ENCODE measurements at places on chromosomes 12 and 14.

DNA sequence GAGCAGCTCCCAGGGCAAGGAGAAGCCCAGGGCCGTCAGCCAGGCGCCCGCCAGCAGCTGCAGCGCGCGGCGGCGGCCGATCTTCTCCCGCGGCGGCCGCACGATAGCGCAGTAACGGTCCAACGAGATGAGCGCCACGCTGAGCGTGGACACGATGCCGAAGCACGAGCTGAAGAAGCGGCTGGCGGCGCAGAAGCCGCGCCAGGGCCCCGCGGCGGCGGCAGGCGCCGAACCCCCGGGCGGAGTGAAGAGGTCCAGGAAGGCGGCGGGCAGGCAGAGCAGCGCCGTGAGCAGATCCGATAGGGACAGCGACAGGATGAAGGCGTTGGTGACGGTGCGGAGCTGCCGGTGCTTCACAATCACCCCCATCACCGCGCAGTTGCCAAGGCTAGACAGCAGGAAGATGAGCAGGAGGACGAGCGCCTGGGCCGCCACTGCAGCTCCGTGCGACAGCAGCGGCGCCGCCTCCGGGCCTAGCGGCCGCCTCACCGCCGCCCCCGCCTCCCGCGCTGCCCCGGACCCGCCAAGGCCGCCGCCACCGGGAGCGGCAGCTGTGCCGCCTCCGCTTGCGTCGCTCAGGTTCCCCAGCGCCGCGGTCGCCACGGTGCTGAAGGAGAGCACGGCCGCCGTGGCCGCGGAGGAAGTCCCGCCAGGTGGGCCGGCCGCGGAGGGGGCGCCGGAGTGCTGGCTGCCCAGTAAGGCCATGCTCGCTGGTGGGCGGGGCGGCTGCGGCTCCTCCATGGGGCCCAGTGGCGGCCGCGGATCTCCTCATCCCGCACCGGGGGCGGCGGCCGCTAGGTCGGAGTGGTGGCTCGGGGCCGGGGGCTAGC is 479 bp downstream of the GPR135 start:
- peak; percentile 57 for DNase-seq

DNA sequence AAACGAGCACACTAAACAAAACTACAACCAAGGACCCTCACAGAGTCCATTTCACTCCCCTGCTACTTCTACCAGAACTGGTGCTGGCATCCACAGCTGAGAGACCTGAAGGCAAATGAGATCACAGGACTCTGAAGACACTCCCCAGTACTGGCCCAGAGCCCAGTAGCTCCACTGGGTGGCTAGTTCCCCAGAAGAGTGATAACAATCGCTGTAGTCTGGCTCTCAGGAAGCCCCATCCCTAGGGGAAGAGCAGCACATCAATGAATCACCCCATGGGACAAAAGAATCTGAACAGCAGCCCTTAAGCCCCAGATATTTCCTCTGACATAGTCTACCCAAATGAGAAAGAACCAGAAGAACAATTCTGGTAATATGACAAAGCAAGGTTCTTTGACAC is 190.7 kb upstream of the BMP4 start:
- no peak for DNase-seq

DNA sequence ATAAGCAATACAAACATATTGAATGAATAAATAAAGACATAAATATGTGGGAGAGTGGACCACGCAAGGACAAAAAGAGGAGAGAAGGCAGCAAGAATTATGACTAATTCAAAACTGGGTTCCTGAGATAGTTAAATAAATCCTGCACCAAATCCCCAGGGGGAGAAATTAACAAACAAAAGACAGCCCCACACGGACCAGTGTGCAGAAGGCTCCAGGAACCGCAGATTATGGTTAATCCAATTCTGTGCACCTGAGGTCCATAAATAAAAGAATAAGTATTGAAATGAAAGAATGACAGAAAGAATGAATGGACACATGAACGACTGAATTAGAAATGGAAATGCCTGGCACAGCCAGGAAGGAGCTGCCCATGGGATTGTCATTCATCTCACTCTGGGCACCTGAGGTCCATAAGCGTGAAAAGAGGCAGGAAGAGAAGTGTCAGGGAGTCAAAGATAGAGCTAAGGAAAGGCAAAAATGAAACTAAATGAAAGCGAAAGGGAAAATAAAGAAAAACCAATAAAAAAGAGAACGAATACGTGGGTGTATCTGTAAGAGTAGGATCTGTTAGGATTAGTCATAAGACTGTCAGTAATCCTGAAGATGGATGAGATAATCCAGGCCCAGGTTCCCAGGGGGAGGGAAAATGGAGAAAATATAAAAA is 23.3 kb downstream of the MEG3 start:
- no peak for DNase-seq

GRCh38 chr12:114945351-114945750 is 261.4 kb upstream of the TBX3 start:
- DNase-seq = no peak

GRCh38 chr12:94618995-94619695 is 31.2 kb downstream of the TMCC3 start:
- no peak for DNase-seq

DNA sequence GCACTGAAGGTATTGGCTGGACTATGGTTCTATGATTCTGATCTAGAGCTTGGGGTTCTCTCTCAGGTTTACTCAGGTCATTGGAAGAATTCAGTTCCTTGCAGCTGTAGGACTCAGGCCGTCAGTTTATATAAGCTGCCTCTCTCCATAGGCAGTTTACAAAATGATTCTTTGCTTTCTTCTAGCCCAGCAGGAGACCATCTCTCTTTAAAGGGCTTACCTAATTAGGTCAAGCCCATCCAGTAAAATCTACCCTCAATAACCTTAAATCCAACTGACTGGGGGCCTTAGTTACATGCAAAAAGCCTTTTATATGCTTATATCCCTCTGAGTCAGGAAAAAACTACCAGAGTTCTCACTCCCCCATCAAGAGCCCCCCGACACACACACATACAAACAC is 80.5 kb upstream of the GARIN6 start:
- no peak for DNase-seq

- DNase-seq = no peak
Observed at GRCh38 chr12:31363416-31363809, 37.5 kb upstream of the SINHCAF start.

DNA sequence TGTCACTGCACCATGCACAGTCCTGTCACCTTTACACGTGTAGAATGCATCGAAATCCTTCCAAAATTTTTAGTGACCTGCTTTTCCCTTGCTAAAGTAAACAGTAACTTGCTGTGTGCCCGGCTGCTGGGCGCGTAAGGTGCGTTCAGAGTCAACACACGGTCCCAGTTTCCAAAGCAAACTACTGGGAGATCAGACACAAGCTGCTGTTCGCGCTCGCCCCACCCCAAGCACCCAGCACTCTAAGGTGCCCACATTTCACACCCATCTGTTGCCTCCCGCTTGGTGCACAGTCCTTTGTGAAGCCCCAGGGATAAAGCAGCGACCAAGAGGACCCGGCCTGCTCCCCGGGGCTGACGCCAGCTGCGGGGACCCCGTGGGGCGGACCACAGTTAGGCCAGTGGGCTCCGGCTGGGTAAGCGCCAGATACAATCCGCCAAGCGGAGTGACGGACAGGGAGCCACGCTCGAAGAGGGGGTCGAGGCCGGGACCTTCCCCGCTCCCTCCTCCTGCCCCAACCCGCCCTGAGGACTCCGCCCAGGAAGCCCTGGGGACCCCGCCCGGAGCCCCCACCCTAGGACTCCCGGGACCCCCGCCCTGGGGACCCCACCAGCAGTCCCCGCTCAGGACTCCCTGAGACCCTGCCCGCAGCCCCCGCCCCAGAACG is 633 bp downstream of the STX2 start:
- no peak for DNase-seq

DNA sequence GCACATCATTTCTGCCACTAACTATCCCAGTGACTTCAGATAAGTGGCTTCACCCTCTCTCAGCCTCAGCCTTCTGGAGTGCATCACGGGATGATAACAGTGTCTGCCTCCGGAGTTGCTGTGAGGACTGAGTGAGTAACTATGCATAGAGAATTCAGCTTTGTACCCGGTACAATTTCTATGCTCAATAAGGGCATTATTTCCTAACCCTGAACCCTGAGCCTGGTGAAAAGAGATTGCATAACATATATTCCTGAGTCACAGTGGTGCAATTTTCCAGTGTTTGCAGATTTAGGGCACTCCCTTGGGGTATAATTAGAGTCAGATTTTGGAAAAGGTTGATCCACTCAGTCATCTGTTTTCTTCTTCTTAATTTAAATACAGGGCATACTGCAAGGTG is 181.1 kb downstream of the PTPN11 start:
- no peak for DNase-seq

DNA sequence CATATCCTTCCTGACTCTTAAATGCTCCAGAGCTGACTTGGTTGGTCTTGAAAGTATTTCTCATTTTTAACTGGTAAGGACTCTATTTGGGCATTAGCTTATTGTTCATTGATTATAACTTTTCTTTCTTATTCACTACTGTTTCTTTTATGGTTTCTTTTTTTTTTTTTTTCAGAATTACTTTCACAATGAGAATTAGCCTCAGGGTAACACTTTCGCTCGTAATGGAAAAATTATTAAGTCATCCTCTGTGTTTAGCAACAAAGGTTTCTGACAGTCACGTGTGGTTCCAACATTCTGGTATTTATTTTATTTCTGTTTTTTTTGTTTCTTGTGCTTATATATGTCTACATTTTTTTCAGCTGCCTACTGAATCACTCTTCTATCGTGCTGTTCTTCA is 80.0 kb downstream of the METTL25 start:
- DNase-seq = no peak

DNA sequence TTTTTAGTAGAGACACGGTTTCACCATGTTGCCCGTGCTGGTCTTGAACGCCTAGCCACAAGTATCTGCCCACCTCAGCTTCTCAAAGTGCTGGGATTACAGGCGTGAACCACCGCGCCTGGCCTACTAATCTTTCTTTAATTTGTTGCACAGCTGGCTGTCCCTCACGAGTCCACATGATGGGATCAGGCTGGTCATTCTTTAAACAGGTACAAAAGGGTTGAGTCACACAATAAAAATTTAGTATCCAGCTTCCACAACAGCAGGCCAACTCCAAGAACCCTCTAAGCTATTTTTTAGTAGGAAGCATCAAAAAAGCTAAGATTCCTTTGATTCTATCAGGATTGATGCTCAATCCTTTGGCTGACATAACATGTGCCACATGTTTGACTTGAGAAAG is 17.8 kb downstream of the SINHCAF start:
- DNase-seq = no peak

GRCh38 chr12:24952389-24952788 is 3.5 kb upstream of the BCAT1 start:
- no peak for DNase-seq

DNA sequence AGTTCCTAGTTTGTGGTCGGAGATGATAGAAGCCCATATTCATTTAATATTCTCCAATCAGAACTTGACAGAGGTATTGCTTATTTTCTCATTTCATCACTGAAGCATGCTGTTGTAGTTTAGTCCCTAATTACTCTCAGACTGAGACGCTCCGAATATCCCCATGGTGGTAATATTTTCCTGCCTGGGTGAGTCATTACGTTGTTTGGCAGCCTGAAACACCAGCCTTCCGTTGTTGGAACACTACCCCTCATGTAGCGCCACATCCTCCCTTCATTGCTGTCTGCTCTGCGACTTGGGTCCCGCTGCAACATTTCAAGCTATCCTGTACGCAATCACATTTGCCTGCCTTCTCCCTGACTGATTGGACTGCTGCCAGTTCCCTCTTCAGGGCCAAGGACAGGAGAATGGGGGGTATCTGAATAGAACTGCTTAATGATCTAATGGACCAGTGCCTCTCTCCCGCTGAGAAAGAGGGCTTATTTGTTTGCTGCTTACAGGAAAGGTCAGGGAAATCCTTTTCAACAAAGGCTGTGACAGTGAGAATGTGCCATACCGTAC is 369.1 kb downstream of the NPAS3 start:
- DNase-seq = peak; percentile 32

DNA sequence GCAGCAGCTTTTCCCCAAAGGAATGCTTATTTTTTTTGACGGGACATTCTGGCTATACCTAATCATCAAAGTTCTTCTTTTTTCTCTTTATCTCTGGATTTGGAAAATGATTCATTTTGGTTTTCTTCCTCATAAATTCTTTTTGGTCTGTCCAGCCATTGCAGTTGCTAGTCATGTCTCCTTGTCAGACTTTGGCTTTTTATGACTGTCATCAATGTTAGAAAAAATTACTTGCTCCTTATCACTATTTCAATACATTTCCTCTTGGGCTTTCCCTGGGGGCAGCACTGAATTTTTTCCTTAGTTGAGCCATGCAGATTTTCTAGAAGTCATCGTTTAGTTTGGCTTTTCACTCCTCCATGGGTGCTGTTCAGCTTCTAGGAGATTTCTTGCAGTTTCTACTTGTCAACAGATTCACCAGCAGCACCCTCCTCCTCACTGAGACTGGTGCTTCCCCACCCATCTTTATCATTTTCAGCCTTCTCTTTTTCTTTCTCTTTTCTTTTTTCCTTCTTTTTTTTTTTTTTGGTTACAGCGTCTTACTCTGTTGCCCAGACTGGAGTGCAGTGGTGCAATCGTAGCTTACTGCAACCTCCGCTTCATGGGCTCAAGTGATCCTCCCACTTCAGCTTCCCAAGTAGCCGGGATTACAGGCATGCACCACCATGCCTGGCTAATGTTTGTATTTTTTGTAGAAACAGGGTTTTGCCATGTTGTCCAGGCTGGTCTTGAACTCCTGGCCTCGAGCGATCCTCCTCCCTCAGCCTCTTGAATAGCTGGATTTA is 5.2 kb downstream of the ADIPOR2 start:
- DNase-seq = no peak

DNA sequence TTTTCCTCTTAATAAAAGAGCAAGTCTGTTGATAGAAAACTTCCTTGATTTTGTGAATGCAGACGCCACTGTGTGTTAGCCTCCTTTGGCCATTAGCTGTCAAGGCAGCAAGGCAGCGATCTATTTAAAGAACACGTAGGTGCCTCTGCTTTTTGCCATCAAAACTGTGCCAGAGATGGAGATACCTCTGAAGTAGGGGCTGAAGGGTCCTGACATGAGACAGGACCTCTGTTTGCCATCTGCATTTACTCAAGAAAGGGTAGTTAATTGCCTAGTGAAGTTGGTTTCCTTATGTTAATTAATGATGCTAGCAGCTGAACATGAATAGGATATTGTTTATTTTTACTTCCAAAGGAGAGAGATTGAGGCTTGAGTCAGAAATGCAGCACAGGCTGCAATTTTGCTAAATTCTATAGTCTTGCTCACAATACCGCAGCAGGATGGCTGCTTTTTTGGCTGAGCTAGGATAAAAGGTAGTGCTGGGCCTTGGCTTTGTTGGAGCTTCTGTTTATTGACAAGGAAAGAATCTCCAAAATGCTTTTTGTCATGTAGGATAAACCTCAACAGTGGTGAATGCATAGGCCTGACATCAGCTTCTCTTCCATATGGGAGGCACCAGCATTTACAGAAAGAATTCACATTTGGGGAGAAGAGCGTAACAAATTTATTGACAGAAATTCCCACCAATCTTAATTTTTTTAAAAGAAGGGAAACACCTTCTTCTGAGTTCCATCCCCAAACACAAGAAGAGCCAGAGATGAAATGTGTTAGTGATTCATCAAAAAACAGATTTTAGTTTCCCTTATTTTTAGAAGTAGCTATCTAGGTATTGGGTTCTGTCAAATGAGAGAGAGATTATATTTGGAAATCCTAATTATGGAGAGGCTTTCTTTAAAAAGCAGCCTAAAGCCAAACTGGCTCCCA is 13.9 kb upstream of the RPH3A start:
- no peak for DNase-seq

- DNase-seq = no peak
Observed at GRCh38 chr14:95727056-95727700, 13.3 kb upstream of the TCL1A start.

- DNase-seq = no peak
Observed at GRCh38 chr14:52332269-52332668, 18.2 kb downstream of the PTGER2 start.

All from hippocampal formation (tissue), 2 donors.